ENCODE measurements at places on chromosomes 5 and 9.

DNA sequence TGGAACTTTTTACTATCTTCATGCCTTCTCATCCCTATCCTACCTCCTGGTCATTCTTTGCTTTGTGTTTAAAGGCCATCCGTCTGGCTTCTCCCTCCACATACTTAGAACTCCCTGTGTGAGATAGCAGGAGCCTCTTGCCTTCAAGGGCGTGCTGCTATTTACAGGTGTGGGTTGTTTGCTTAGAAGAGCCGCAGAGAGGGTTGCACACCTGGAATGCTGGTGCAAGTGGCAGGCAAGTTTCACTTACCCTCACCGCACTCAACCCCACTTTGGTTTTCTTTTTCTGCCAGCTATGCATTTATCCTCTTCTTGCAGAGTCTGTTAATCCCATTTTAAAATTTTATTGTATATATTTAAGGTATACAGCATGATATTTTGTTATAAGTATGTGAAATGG is 12.6 kb downstream of the SKP2 start:
- DNase-seq, result no peak

DNA sequence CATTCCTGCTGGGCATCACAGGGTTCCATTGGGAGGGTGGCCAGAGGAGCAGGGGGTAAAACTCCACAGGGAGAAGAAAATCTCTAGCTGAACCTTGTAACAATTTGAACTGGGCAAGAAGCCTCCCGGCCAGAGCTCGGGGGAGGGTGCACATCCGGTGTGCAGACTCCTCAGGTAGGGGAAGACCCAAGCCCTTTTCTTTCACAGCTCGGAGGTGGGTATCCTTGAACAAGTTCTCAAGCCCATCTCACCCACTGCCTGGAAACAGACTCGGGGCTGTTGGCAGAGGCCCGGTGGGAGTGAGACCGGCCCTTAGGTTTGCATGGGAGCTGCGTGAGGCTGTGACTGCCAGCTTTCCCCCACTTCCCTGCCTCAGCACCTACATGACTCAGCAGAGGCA is 111.5 kb upstream of the IL7R start:
- no peak for DNase-seq

DNA sequence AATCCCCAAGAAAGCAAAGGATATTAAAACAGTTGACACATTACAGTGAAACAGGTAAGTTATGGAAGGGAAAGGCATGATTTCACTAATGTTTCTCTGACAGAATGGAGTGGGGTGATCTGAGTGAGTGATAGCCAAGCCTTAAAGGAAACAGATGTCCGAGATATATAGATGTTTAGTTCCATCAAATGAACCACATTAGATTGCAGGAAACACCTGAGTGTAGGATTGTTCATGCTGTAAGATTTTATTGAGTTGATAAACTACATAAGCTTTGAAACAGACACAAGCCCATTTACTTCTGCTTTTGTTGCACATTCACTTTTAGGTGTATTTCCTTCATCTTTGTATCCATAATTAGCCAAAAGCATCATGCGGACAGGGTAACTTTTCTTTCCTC is 167.1 kb upstream of the PPP1R2B start:
- no peak for DNase-seq

GRCh38 chr5:136079195-136079985 is 50.6 kb downstream of the TGFBI start:
- DNase-seq, result no peak

GRCh38 chr9:88949961-88950340 is 41.3 kb upstream of the S1PR3 start:
- no peak for DNase-seq

DNA sequence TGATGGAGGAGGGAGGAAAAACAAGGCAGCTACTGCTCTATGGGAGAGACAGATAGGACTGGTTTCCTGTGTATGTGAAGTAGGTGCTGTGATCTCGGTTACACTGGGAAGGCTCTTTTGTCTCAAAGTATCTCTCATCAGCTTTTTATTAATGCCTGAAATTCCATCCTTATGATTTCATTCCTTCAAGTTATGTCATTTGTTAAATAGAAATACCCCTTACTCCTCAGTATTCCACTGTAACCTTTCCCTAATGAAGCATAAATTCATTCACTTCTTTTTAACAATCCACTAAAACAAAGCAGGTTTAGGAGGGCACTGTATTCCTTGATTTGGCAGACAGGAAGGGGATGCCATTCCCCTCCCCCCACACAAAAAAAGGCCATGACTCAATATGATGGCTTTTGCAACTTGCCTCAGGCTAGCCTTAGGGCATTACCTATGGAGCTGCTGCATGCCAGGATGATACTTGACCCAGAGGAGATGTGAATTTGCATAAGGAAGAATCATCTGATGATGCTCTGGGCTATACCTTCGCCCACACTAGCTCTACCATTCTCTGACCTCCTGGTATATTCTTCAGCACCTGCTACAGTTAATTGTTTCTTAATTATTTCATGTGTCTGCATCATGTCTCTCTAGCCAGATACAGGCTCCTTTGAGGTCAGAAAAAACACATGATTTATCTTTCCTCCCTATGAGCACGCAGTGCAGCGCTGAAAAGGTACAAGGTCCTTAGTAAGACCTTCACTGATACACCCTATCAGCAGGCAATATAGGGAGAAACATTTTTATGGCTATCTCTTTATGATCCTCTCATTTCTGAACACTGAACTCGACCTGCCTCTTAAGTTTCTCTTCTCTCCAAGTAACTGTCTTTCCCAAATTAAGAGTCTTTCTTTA is 26.3 kb downstream of the NR3C1 start:
- DNase-seq, result no peak

DNA sequence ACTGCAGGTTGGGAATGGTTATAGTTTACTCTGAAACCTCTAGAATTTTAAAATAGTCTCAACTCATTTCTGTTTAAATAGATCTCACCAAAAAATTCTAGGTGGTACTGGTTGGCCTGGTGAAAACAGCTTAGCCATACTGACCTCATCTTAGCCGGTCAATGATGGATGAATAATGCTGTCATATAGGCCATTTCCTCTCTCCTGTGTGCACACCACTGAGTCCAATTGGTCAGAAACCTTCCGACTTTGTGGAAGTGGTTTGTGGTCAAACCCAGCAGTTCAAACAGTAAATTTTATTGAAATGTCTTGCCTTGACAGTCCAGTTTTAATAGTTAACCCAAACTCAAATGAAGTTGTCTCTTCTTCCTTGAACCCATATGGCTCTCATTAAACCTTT is 98.6 kb downstream of the GIN1 start:
- no peak for DNase-seq

DNA sequence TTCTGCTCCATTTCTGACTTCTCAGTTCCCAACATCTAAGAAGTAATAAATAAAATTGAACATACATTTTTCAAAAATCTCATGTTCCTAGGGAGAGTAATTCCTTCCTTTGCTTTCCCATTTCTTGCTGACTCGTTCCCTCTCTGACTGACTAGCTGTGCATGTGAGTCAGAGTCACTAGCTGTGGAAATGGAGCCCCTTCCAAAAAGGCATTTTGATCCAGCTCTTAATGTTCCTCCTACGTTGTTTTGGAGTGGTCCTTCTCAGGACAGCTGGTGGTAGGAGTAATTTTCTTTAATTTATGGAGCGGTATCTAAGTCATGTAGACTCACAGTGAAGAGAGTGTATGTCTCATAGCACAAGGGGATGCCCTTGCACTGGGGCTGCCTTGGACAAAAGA is 460.2 kb downstream of the GADD45G start:
- DNase-seq, result no peak

DNA sequence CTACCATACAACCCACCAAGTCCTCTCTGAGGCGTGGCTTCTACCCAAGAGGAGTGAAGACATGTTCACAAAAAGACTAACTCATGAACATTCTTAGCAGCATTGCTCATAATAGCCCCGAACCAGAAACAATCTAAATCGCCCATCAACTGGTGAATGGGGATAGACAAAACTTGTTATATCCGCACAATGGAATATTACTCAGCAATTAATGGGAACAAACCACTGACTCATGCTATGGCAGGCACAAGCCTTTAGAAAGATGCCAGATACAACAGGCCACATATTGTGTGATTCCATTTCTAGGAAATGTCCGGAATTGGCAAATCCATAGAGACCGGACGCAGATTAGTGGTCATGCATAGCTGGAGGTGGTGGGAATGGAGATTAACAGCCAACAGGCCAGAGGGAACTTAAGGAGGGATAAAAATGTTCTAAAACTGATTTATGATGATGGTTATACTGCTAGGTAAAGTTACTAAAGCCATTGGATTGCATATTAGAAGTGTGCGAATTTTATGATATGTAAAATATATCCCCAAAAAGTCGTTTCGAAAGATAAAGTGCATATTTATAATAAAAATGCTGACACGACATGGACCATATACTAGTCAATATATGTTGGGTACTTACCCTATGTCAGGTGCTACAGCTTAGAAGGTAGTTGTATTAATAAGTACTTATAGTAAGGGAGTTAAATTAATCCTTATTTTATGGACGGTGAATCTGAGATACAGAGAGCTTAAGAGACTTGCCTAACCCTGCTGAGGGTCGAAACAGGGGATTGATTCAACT is 55.4 kb downstream of the LHX2 start:
- DNase-seq, result no peak

- no peak for DNase-seq
These were observed 4.9 kb upstream of the TRAF1 start for GRCh38 chr9:120931231-120932085.

DNA sequence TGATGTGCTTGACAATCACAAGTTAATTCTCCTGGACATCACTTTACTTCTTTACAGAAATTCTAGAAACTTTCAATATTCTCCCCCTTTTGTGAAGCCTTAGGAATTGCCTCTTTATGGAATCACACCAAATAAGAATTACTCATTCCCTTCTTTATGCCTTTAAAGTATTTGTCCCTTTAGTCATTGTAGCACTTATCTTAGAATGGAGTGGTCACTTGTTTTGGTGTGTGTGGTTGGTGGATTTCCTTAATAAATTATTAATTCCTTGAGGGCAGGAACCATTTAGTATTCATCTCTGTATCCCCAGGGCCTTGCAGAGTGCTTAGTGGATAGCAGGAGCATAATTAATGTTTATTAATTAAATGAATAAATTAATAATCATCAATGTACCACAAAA is 307.0 kb downstream of the ARRDC3 start:
- no peak for DNase-seq

GRCh38 chr5:92641031-92641962 is 939.7 kb downstream of the NR2F1-AS1 start:
- no peak for DNase-seq

DNA sequence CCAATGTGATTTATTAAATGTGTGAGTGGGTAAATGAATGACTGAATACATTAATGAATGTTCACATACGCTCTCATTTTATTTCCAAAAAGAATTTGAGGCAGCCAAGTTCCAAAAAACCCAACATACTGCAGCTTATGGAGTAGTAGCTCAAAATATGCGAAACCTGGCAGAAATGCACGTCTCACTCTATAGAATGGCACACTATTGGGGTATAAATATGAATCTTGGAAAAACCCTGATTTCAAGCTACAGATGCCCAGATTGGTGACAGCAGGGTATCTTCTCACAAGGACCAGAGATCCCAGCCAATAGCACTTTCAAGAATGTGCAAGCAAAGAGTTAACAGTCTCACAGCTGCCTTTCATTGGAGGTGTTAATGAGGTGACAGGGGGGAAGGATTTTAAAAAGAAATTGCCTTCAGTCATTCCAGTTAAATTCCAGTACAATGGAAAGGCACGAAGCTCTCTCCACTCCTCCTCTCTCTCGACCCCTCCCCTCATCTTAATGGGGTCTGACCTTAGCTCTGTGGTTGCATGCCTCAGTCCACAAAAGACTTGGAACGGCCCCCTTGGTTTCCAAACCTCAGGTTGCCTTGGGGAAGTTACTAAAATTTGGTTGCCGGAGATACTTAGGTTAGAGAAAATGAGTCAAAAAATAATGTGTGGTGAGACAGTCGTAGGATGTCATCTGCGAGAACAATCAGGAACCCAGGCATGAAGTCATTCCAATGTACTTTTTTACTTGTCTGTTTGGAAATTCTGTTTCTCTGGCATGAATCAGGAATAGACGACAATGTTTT is 307.4 kb downstream of the NFIB start:
- DNase-seq, result no peak

All from hypothalamus (tissue), 51 donors.